ENCODE measurements at places on chromosomes 16 and 17.

DNA sequence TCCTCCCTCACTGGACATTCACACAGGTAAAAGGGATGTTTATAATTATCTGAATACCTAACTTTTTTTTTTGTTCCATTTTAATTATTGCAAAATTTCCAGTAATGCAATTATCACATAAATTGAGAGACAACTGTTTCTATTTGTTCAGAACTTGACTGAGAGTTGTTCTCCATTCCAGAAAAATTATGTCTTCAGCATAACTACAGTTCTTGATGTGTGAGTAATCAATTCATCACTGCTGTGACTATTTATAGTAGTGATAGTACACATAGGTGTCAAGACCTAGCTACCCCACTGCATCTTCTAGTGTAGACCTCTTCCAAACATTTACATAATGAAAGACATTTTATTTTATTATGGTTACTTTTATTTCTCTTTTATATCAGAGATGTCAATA is 5.8 kb upstream of the TNRC6A start:
- DNase-seq = no peak

DNA sequence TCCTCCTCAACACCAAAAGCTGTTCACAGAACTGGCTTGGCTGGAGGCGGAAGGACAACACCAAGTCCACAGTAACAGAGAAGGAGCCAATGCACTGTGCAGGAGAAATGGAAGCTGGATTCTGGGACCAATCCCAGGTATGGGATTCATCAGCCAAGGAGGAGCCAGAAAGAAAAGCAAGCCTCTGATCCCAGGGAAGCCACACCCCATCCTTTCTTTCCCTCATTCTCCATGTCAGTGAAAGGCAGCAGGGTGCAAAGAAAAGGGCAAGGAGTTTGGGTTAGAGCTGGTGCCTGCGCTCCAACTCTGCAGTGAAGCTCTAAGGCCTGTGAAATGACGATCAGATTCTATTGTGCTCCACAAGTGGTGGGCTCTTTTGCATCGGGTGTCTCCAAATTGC is 11.0 kb downstream of the DCAKD start:
- DNase-seq = no peak

- DNase-seq = no peak
Measured at GRCh38 chr16:89700649-89701424, 668 bp downstream of the SPATA2L start.

DNA sequence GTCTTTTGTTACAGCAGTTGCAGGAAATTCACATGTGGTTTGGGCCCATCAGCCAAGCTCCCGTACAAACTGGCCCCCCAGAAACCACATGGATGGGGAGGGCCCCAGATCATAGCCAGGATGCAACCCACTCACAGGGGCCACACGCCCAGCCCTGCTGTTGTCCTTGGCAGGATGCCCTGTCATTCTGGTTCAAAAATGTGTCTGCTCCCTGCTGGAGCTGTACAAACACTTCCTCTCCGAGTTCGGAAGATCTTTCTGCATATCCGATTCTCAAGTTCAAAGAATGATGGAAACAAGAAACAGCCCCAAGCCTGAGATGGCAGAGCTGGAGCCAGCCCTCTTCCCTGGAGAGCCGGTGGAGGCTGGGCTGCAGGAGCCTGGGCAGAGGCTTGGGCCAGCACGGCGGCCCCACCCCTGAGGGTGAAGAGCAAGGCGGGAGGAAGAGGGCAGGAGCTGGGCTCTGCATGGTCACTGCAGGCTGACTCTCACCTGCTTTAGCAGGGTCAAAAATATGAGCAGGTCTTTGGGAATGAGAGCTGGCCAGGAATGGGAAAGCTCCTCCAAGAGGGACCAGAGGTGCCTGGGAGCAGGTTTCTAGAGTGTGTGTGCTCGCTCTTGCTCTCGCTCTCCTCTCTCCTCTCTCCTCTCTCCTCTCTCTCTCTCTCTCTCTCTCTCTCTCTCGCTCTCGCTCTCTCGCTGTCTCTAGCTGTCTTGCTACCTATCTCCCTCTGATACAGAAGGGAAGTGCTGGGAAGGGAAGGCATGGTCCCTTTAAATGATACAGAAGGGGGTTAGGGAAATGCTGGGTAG is 34.7 kb upstream of the ENPP7 start:
- DNase-seq = no peak

DNA sequence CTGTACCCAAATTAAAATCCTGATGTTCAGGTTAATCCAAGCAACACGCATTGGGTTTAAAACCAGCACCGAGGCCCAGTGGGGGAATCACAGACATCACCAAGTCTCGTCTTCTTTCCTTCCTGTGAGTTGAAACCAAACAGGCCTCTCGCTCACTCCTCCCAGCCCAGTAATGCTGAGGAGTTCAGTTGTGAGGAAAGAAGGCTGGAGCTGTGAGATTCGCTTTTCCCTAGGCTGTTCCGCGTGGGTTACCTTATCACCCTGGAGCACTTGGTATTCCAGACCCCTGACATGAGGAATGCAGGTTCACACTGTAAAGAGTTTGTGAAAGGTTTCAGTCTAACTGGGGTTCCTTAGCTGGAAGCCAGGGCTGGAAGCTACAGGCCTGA is 20.8 kb downstream of the CIBAR2 start:
- no peak for DNase-seq

- DNase-seq = no peak
Measured at GRCh38 chr17:7260651-7261378, 1.5 kb downstream of the CLDN7 start.

DNA sequence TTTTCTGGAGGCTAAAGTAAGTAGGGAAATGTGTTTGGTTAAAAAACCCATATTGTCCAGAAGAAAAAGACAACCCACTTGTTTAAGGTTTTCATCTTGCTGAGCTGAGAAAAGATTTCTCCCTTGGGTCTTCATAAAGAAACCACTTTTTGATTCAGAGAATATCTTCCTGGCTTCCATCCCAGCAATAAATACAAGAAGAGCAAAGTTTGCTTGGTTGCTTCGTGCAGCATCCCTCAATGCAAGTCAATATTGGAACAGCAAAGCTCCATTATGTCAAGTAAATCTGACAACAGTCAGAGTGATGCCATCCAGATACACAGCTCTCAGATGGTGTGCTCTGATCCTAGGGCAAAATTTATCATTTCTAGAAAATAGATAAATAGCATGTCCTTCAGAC is 118.9 kb upstream of the PIRT start:
- DNase-seq = no peak

- no peak for DNase-seq
Measured at GRCh38 chr17:34389126-34389750, 26.2 kb upstream of the CCL1 start.

- DNase-seq = no peak
Measured at GRCh38 chr16:1762879-1763520, 8.3 kb downstream of the NME3 start.

DNA sequence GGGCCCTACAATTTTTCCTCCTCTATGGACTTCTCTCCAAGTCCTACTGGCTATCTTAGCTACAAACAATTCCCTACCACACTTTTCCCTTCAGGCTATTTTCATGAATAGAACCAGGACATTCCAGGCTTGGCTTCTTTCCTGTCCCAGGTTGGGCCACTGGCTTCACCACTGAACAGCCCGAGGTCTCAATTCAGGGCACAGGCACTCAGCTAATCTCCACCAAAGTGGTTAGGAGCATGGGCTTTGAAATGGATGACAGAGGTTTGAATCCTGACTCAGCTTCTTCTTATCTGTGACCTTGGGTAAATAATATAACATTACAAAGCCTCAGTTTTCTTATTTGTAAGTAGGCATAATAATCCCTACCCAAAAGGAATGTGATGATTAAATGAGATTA is 50.9 kb upstream of the ZNF629 start:
- no peak for DNase-seq

DNA sequence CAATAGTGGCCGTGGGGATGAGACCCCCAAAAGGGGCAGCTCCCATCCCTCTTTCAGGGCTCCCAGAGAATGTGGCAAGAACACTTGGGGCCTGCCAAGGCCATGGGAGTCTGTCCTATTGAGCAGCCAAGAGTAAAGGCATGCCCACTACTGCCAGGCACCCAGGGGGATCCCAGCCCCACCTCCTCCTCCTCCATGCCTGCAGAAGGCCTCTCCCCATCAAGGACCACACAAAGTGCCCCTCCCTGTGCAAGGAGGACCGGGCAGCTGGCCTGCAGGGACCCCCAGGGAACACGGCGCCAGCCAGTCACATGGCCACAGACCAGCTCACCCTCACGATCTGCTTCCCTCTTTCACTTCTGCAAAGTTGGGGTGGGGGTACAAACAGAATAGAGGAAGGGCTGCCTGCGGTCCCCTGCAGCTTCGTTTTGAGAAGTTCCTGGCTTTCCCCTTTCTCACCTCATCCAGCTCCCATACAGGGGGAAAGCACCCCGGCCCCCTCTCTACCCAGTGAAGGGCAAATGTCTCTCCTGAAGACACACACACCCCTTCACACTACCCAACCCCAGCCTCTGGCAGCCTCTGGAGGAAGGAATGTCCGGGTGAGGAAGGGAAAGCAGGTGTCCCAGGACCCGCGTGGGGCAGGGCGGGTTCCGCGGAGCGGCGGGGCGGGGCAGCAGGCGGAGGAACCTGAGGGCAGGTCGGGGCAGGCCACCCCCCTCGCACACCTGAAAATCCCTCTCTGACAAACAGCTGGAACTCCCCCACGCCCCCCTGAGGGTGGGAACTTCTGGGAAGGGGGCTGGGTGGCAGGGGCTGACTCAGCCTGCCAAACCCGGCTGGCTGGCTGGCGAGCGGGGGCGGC is 2.0 kb downstream of the PPP1R9B start:
- DNase-seq = peak; percentile 74

DNA sequence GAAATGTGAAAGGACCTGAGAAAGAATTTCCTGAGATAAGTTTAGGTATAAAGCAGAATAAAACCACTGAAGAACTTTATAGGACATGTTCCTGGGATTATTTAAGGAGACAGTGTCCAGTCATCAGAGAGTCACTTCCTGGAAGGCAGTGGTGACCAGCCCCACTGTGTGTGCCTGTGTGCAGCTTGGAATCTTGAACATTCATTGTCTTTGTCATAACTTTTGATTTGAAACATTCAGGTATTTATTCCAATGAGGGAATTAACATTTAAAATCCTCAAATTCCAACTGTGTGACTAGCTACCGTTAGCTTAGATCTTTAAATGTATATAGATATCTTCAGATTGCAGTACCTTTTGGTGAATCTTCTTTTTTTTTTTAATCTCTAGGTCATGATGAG is 61.7 kb upstream of the MRC2 start:
- no peak for DNase-seq

- no peak for DNase-seq
Measured at GRCh38 chr17:78648293-78648692, 71.1 kb upstream of the DNAH17 start.

DNA sequence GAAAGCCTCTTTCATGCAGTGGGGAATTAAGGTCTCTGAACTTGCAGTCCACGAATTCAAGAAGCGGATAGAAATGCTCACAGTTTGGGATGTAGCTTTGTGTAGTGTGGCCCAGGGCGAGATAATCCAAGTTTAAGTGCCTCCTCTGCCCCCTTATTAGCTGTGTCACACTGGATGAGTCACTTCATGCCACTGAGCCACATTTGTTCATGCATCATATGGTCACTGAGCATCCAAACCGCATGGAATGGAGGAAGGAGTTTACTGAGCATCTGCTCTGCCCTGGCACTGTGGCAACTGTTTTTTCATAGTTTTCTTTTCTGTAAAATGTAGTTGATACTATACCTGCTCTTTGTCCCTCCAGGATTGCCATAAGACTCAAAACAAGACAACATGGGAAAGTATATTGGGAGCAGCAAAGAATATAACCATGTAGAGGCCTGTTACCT is 15.1 kb upstream of the DHX8 start:
- no peak for DNase-seq

GRCh38 chr17:48113201-48113676 is 5.7 kb downstream of the SNX11 start:
- DNase-seq = no peak

GRCh38 chr16:49443576-49443975 is 70.0 kb downstream of the C16orf78 start:
- DNase-seq = no peak

DNA sequence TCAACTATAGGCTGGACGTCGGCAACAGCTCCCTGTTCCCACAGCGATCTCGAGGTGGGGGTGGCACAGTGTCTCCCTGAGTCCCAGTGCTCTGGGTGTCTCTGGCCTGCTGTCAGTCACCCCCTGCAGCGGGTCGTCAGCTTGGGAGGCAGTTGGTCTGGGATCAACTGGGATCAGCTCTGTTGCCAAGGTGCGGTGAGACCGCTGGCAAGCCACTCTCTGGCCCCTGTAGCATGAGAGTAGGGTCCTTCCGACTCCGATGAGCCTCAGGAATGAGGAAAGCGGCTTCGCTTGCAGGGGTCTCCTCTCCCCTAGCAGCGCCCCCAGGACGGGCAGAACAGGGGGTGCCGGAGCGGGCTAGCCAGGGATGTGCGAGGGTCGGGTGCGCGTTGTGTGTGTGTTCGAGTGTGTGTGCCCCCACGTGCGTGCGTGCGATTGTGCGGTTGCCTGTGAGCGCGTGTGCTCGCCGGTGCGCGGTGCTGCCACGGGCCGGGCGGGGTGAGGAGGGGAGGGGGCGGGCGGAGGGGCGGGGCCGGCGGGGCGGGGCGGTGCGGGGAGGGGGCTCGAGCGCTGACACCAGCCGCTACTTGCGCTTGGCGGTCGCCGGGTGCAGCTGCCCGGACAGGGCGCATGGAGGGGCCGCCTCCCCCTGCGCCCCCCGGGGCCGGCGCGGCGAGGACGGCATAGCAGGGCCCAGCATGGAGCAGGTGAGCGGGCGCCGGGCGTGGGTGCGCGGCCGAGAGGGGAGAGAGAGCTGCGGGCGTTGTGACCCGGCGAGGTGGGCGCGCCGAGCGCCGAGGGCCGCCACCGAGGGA is 9.4 kb upstream of the ARHGAP23 start:
- no peak for DNase-seq

DNA sequence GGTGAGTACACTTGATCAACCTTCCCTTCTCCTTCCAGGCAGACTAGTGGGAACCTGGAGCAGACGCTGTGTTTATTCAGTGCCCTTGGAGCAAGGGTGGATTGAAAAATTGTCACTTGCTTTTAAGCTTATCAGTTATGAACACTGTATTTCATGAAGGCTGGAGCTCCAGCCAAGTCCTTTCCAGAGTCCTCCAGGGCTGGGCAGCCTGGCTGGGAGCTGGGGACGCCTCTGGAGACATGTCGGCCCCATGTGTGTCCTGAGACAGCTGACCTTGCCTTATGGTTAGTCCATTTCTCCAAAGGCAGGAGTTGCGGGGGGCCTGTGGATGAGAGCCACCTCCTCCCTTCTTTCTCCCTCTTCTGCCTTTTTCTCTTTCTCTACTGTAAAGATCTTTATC is 67.0 kb downstream of the RAP1GAP2 start:
- DNase-seq = no peak

GRCh38 chr17:50238601-50239280 is 35.5 kb upstream of the TMEM92 start:
- DNase-seq = no peak

- DNase-seq = no peak
Measured at GRCh38 chr17:51651513-51652298, 391.4 kb downstream of the UTP18 start.

GRCh38 chr16:85220964-85221731 is 108.9 kb upstream of the CIBAR2 start:
- no peak for DNase-seq

Measured in GM12892 (cell line).